Non-pigmented ciliary epithelial cell (primary cell): ENCODE measurements at places on chromosomes 16 and 17.

DNA sequence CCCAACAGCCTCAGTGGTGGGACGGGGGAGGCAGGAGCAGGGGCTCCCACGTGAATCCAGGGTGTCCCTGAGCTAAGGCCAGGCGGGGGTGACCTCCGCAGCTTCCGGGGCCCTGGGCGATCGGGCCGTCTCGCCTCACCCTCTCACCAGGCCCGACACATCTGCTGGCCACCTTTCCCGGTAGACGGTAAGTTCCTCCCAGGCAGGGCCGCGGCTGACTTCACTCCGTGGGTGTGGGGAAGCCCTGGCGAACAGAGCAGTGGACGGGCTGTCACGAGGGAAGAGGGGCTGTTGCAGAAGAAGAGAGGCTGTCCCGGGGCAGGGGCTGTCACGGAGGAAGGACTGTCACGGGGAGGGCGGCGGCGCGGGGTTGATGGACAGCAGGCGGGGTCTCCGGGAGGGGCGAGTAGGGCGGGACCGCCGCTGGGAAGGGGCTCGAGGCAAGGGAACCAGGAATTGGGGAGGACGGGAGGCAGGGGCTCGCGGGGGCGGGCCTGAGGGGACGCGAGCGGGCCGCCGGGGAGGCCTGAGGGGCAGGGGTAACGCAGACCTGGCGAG, 498 bp downstream of the PKMYT1 start:
- no peak for DNase-seq

DNA sequence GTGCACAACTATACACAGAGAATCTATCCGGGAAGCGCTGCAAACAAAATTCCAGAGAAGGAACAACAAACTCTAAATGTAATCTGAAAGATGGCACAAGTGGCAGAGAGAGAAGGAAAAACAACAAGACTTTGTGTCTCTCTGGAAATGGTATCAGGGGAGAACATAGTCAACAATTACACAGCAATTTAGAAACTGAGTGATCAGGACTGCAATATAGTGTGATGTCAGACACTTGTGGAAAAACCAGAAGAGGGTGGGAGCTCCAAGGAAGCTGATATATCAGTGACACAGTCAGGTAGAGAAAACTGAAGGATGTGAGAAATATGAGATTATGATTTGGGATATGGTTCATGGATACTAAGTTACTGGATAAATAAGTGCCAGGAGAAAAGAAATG, 8.2 kb downstream of the ZNF19 start:
- DNase-seq = no peak

DNA sequence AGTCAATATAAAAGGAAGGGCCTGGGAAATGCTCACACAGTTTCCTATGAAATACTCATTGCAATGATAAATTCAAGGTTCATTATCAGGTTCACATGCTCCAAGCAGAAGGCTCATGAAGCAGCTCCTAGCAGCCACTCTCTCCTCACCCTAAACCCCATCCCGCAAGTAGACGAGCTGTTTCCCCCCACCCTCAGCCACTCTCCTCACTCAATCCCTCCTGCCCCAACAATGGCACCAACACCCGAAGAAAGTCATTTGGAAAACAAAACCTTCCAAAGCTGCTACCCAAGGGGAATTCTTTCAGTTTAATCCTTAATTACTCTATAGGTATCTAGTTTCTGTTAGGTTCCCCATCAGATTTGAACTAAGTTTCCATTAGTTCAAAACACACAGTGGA, 69.7 kb downstream of the CREBBP start:
- DNase-seq = no peak

- DNase-seq = no peak
Observed at GRCh38 chr16:49460786-49461470, 87.3 kb downstream of the C16orf78 start.

GRCh38 chr16:17972460-17972943, 364.0 kb downstream of the NPIPA8 start:
- no peak for DNase-seq
